Fibroblast of the aortic adventitia (primary cell): ENCODE measurements at places on chromosomes 2 and 18.

DNA sequence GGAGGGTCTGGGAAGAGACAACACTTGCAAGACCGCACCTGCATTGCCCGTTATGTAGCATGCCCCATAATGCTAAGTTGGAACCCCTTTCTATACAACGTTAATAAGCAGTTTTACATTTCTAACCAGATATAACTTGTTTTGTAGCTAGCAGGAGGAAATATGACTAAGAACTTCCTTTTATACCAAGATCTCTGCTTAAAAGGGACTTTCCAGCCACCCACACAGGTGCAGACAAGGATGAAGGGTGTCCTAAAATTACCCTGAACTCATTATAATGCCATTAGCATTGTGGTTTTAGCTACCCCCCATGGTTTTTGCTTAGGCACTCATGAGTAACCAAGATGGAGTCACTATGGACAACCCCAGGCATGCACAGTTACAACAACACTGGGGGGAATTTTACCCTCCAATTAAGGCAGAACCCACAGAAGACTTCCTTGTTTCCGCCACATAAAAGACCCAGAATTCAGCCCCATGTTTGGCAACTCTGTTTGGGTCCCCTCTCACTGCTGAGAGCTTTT, 362.8 kb downstream of the CBLN2 start:
- no peak for DNase-seq

GRCh38 chr2:101125374-101125773, 25.8 kb downstream of the TBC1D8 start:
- DNase-seq: peak; percentile 80

DNA sequence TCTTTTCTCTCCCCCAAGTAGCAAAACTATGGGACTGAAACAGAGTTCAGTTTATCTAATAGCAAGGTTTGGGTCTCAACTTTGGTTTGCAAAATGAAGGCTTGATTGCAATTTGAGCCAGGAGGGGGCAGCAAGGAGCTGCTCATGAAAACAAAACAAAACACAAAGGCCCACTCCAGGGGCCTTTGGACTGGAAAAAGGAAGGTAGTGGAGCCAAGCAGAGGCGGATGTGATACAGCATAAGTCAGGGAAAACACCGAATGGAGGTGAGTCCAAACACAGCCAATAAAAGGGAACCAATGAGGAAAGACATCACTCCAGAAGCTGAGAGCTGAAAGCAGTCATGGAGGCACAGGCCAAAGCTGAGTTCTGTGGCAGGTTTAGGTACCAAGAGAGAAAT, 799.7 kb upstream of the ACVR2A start:
- DNase-seq: peak; percentile 86

DNA sequence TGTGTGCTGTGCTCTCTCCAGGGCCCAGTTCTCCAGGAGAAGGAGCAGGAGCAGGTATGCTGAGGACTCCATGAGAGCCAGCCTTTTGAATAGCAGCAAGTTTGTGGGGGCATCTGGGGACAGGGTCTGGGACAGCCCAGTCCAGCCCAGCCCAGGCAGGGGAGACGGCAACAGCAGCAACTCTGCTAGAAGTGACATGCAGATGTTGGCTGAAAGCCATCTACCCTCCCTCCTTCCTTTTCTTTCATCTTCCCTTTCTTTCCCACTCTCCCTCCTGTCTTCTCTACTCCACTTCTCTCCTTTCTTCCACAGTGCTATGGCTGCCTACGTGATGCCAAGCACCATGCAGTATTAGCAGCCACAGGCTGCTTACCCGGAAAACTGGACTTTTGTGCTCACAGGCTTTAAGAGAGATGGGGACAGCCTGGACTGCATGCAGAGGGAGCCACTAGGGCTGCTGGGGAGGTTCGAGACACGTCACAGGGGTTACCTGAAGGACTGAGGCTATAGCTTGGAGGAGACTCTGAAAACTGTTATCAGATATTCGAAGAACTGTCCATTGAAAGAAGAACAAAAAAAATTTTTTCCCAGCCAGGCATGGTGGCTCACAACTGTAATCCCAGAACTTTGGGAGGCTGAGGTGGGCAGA, 23.8 kb upstream of the YWHAQ start:
- no peak for DNase-seq

GRCh38 chr2:33219850-33220275, 256.6 kb upstream of the RASGRP3 start:
- DNase-seq: peak; percentile 47

GRCh38 chr2:28425464-28425835, 32.8 kb downstream of the FOSL2 start:
- DNase-seq: no peak

- DNase-seq: no peak
Measured at GRCh38 chr18:26425148-26425531, 123.2 kb downstream of the KCTD1 start.

- DNase-seq: peak; percentile 42
Measured at GRCh38 chr2:61670591-61671501, 132.7 kb upstream of the XPO1 start.

DNA sequence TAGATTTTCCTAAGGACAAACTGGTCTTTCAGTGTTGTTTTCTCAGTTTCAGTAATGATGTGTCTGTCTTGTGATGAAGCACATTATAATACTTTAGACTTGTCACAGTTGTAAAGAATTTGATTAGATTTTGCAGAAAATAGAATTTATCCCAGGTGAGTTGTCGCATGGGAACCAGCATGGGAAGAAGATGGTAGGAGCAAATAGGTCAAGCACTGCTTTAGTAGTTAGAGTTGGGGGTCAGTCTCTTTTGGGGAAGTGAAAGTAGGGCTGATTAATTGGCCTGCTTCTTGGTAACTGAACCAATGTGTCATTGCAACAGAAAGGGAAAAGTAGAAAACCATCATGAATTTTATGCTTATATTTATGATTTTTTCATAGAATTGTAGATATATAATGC, 153.2 kb upstream of the MYO3B start:
- DNase-seq: no peak

DNA sequence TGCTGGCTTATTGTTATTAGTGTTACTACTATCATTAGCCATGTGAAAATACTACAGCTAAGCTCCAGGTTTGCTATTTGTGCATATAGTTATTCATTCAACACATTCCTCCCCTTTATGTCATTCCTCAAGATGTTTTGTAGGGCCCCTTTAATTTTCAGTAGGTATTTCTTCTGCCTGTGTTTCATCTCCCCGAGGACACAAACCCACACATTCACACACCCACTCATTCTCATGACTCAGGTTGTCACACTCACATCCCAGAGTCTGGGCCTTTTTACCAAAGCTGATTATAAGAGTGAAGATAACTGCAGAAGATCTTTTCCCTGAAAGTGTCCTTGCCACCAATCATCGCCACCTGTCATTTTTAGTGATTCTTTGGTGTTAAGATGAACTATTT, 68.6 kb upstream of the SPOPL start:
- peak; percentile 25 for DNase-seq

GRCh38 chr2:27255187-27255586, 7.7 kb downstream of the SLC30A3 start:
- no peak for DNase-seq

DNA sequence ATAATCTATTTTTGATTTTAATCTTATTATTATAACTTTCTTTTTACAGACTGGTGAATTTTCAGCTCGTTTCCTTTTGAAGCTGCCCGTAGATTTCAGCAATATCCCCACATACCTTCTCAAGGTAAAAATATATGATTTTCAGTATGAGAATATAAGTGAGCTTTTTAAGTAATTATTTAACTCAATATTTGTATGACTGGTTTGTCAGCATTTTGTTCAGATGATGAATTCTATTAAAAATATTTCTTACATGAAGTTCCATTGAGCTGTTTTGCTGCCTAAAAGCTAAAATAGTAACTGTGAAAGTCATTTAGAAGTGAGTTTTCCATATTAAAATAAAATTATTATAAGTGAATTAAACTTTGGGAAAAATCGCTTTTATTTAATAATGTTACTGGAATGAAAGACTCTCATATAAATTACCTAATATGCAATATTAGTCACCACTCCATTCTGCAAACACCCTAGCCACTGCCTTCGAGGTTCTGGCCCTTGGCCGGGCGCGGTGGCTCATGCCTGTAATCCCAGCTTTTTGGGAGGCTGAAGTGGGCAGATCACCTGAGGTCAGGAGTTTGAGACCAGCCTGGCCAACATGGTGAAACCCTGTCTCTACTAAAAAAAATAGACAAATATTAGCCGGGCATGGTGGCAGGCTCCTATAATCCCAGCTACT, 155.3 kb downstream of the BABAM2 start:
- no peak for DNase-seq

GRCh38 chr2:105005181-105005951, 32.5 kb upstream of the MRPS9 start:
- no peak for DNase-seq

DNA sequence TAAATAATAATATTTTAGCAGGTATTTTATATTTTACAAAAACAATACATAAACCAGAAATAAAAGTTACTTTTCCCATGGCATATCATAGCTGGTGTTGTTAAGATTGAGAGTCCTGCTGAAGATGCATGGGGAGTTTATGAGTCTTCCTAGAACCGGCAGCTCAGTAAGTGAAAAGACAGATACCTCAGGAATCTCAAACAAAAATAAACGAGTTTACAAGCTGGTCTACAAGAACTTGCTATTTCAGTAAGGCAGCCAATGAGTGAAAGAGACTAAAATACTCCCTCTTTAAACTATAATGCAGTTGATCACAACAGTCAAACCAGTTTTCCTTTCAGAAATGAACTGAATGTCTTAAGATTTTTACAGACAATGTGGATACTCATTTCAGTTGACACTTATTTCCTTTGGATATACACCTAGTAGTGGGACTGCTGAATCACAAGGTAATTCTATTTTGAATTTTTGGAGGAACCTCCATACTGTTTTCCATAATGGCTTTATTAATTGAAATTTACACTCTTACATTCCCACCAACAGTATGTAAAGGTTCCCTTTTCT, 8.9 kb downstream of the GAREM1 start:
- no peak for DNase-seq

GRCh38 chr2:96245609-96246390, 20.0 kb downstream of the TMEM127 start:
- DNase-seq: peak; percentile 84

GRCh38 chr18:78407466-78407844, 572.2 kb upstream of the SALL3 start:
- DNase-seq: no peak

DNA sequence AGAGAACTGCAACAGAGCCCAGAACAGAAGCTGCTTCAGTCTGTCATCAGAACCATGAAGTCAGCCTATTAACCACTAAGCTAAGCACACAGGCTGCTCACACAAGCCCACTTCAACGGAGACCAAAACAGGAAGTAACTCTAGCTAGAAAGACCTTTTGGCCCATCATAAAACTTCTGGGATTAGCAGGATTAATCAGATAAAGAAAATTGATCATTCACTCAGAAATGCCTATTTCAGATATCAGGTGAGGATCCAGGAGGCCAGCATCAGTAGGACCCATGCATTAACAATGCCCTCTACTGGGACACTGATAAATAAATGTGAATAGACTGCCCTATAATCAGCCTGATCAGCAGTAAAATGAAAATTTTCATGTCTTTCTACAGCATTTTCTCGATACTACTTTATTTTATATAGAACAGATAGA, 101.4 kb downstream of the WDPCP start:
- DNase-seq: no peak
